ENCODE measurements at places on chromosomes 5 and 9.
A peak's percentile ranks its signal among the peaks of the same experiment; 100 is the strongest.

GRCh38 chr9:73743826-73744225 is 592.2 kb downstream of the ANXA1 start:
- DNase-seq = no peak

DNA sequence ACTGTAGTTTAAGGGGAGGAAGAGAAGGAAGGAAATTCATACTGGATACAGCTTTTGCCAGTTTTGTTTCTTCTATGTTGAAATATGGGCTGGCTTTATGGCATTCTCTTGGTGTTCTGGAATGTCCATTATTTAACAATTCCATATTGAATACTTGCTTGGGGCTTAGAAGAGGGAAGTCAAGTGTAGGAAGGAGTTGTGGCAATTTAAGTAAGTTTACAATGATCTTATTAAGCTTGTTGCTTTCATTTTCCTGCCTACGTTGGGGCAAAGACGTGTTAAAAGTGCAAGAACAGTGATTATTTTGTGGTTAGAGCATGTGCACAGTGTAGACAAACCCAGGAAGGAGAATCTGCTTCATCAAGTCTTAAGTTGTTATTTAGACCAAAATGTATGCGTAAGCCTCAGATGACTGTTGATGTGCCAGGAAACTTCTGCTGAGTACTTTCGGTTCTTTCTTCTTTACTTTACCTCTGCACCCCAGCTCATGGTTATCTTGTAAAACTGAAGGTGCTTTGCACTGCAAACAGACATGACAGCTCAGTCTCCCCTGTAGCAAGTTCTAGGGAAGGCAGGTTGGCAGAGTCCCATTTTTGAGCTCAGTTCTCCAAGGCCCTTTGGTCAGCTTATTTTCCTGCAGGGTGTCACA is 75.8 kb downstream of the F2RL2 start:
- DNase-seq = no peak

GRCh38 chr5:180791611-180792213 is 10.9 kb downstream of the MGAT1 start:
- DNase-seq = no peak

DNA sequence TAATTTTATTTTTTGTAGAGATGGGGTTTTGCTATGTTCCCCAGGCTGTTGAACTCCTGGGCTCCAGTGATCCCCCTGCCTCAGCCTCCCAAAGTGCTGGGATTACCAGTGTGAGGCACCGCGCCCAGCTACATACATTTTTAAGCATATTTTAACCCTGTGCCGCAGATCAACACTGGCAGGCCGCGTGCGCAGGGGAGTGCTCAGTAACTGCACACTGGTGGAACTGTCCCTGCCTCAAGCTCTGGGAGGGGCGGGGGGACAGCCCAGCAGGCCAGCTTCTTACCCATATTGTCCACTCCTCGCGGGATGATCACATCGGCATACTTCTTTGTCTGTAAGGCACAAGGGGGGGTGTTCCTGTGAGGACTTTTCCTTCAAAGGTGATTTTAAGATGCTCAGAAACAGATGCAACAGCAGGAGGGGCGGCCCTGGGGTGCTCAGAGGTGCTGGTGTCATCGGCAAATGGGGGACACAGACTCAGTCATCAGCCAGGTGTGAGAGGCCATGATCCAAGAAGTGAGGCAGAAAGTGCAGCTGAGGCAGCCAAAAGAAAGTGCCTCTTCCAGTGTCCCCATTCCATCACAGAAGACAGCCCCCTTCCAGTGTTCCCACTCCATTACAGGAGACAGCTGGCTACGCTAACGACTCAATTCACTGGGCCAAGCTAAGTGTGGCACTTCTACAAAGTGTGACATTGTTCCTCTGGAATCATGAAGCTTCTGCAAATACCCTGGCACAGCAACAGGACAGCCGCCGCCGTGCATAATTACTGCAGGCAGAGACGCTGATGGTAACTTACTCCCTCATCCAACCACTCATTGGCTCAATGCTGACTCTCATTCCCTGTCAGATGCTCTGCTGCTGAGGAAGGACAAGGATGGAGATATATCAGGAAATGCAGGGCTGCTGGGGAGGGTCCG is 5.2 kb downstream of the UCK1 start:
- DNase-seq = no peak

DNA sequence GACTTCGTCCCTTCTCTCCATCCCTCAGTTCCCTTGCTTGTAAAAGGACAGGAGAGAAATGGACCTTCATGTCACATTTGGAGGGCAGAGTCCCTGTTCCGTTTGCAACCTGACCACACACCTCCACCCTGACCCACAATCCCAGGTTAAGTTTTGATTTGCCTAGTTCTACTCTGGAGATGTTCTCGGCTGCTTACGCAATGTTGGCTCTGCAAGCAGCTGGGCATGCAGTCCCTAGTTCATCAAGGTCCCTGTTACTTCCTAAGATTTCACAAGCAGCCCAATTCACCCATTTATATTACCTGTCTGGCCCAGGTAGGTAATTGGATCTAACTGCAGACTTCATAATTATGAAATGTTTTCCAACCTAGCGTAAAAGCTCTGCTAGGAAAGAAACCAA is 28.8 kb downstream of the SLIT3 start:
- DNase-seq = no peak

DNA sequence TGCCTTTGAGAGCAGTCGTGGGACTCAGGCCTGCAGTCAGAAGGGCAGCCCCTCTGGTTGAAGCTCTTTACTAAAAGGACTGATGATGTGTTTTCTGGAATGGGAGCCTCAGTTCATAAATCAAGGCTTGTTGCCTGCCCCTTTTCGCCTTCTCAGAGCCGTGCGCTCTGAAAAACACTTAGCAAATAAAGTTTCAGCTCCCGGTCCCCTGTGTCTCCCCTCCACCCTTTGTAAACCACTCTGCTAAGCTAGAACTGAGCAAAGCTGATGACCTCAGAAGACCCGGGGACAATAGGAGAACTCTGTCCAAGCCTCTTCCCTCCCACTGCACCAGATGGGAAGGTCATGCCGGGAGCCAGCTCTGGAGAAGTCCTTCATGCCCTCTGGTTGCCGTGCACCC is 39.3 kb upstream of the ADRA1B start:
- DNase-seq = no peak

DNA sequence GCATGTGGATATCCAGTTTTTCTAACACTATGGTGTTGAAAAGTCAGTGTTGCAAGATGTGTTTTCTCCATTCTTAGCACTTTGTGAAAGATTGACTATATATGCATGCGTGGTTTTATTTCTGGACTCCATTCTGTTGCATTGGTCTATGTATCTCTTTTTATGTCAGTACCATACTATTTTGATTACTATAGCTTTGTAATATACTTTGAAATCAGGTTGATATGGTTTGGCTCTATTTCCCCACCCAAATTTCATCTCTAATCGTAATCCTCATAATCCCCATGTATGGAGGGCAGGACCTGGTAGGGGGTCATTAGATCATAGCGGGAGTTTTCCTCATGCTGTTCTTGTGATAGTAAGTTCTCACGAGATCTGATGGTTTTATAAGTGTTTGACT is 6.5 kb downstream of the RIC1 start:
- no peak for DNase-seq

- DNase-seq = no peak
Measured at GRCh38 chr9:127968042-127968441, 12.7 kb downstream of the EEIG1 start.

DNA sequence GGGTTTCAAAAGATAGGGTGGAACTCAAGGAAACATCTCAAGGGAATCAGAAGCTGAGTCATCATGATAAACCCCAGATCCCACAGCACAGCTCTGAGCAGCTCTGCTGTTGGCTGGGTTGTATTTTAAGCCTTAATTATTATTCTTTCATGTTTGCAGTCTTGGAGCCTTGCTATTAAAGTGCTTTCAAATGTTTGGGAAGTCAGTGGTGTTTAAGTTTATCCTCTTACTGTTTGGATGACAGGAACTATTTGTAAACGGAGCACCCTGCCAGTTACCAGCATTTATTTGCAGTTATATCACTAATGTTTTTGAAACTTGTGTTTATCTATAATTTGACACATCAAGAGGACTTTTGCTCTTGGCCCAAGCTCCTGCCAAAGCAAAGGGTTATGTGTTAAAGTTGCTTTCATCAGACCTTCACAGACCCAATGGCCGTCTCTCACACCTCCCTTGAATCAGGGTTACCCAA is 141.1 kb upstream of the SPDL1 start:
- DNase-seq = peak; percentile 43

- no peak for DNase-seq
Measured at GRCh38 chr5:75055727-75056144, 3.4 kb upstream of the GCNT4 start.

GRCh38 chr9:7095058-7095457 is 337.3 kb downstream of the KDM4C start:
- DNase-seq = no peak

- peak; percentile 85 for DNase-seq
Measured at GRCh38 chr9:89038382-89039103, 47.3 kb downstream of the S1PR3 start.

DNA sequence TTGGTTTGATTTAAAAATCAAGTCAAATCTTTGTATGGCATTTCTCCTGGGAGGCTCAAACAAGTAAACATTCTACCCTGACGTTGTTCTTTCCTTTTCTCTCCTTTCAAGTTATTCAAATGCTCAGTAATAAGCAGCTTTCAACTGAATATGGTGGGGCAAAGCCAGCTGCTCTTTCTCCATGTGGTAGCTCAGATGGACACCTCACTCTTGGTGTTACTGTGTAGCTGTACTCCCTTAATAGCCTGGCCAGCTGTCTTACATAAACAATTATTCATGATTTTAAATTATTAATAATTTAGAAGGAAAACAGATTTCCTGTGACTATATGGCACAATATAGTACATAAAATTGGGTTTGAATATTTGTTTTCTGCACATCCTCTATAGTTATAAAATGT is 165.2 kb downstream of the PDE4D start:
- DNase-seq = no peak

GRCh38 chr5:75023368-75024159 is 28.8 kb downstream of the GCNT4 start:
- DNase-seq = no peak

DNA sequence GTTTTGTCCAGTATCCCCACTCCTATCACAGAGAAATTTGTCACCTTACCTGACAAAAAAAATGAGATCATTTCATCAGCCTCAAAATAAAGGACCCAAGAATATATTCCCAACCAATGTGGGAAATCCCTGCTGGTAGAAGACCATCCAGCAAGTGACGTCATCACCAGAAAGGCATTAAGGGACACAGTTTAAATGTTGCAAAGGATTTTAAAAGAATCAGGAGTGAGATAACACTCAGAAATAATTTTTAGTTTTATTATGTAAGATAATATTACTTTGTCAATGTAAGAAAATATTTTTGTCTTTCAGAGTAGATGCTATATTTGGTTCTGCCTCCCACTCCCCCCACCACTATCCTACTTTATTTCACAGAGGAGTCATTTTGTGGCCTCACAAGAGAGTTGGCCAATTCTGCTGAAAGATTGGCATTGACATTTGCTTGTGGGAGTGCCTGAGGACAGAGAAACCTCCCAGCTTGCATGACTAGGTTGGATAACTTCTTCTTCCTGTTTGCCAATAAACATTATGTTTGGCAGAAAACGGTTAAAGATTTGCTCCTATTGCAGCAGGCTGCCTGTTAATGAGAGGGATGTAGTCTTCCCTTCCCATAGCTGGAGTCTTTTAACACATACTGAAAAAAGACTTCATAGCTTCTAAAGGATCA is 288.6 kb upstream of the DAB2 start:
- DNase-seq = peak; percentile 23

GRCh38 chr9:115146581-115147021 is 28.6 kb upstream of the TNC start:
- DNase-seq = no peak

- DNase-seq = no peak
Measured at GRCh38 chr9:121972501-121972981, 120.6 kb downstream of the TTLL11 start.

GRCh38 chr9:20906326-20906725 is 125.1 kb downstream of the HACD4 start:
- DNase-seq = no peak

DNA sequence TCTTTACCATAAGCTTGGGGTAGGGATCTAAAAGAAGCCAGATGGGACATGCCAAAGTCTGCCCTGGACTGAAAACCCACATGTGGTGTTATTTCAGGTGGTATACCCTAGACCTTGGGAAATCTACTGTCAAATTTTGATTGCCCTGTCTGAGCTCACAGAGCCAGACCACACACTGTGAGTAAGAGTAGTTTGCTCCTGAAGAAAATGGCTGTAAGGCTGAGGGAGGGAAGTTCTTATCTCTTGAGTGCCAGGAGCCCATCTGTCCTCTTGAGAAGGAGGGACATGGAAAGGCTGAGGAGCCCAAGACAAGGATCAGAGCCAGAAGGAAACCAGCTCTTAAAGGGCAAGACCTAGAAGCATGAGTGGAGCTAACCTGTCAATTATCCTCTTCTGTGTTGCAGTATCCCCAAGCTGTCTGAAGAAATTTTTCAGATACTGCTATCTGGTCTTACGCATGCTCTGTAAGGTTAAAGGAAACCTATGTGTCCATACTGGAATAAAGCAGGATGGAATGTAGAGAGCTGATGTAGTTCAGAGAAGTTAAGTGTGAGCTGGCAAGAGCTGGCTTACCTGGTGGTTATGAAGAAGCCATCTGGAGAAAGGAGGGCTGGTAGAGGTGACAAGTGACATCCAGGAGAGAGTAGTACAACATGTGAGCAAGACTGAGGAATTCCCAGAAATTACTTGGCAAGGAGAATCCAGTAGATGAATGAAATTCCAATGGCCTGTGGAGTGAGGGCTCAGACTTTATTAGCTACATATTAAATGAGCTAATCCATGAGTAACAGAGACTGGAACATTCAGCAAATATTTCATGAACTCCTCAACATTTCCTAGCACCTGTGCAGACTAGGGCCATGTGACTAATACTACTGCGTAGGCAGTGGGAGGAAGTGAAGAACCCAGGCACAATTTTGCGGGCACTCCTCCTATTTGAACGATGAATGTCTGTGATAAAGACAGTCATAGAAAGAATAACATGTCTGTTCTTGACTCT is 389.1 kb upstream of the KIF2A start:
- DNase-seq = no peak

- no peak for DNase-seq
Measured at GRCh38 chr9:133880136-133880535, 112.0 kb downstream of the VAV2 start.
